Vagina (tissue), 2 donors: ENCODE measurements at places on chromosomes 12 and 14.

- DNase-seq: no peak
Measured at GRCh38 chr14:49623941-49624839, 3.6 kb downstream of the MGAT2 start.

GRCh38 chr14:75811136-75811829 lies 150.2 kb downstream of the TTLL5 start:
- DNase-seq: no peak

- no peak for DNase-seq
Measured at GRCh38 chr14:72688990-72689671, 204.8 kb downstream of the DPF3 start.

DNA sequence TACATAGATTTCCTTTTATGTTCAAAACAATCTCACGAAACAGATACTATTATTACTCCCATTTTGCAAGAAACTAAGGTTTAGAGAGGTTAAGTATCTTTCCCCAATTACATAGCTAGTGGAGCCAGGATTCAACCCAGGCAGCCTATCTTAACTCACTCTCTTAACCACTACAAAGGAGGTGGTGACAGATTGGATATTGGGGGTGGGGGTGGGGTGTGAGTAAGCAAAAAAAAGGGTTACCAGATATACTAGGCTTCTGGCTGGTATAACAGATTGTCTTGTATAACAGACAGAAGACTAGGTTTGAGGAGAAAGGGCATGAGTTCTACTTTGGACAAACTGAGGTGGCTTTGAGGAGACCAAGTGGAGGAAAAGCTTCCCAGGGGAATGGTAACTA lies 2.1 kb downstream of the GMFB start:
- no peak for DNase-seq

DNA sequence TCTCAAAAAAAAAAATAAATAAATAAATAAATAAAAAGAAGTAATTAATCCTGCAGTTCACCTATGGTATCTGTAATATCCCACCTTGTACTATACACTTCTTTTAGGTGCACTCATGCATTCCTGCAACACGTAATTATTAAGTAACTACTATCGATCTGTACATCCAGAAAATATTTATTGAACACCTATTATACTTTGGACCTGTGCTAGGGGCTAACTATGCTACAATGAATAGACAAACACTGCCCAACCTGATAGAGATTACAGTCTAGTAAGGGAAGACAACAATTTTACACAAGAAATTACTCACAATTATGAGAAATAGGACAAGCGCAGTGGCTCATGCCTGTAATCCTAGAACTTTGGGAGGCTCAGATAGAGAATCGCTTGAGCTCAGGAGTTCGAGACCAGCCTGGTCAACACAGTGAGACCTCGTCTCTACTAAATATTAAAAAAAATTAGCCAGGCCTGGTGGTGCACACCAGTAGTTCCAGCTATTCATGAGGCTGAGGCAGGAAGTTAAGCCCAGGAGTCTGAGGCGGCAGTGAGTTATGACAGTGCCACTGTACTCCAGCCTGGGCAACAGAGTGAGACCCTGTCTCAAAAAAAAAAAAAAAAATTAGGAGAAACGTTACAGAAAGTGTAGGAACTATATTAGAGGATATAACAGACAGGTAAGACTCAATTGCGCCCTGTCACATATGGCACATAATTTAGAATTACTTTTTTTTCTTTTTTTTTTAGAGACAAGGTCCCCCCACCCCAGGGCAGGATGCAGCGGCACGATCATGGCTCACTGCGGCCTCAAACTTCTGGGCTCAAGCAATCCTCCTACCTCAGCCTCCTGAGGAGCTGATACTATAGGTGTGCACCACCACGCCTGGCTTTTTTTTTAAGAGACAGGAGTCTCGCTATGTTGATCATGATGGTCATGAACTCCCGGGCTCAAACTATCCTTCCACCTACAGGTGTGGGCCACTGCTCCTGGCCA lies 1.2 kb downstream of the NRDE2 start:
- DNase-seq: no peak

DNA sequence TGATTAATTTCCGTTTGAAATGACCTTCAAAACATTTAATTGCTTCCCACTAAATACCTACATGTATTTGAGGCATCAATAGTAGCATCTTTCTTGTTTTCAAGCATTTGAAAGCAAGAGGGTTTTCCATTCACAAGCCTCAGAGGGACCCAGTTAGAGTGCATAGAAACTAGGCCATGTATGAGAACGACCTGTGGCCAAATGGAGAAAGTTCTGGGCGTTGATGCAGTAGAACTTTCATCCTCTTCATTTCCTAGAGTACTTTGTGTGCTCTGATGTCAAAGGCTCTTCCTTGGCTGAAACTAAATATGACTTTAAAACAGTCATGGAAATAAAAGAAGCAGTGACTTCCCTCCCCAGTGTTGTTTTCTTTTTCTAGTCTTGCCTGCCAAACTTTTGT lies 944 bp upstream of the DHRS7 start:
- DNase-seq: no peak

DNA sequence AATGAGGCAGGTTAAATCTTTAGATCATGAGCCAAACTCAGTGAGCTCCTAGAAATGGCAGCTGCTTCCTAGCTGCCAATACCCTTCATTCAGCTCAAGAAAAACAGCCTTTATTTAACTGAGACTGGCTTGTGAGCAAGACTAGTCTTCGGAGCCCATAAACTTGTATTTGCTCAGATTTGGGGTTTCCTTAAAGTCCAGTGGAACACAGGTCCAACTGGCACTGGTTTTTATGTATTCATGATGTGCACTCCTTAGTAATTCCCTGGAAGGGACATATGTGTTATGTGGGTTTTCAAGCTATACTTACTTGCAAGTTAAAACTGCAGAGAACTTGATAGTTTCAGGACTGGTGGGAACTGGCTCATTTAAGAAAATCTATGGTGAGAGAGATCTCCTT lies 380.1 kb upstream of the TMEM132C start:
- no peak for DNase-seq

- DNase-seq: no peak
Measured at GRCh38 chr12:109988903-109989302, 7.3 kb downstream of the GIT2 start.

DNA sequence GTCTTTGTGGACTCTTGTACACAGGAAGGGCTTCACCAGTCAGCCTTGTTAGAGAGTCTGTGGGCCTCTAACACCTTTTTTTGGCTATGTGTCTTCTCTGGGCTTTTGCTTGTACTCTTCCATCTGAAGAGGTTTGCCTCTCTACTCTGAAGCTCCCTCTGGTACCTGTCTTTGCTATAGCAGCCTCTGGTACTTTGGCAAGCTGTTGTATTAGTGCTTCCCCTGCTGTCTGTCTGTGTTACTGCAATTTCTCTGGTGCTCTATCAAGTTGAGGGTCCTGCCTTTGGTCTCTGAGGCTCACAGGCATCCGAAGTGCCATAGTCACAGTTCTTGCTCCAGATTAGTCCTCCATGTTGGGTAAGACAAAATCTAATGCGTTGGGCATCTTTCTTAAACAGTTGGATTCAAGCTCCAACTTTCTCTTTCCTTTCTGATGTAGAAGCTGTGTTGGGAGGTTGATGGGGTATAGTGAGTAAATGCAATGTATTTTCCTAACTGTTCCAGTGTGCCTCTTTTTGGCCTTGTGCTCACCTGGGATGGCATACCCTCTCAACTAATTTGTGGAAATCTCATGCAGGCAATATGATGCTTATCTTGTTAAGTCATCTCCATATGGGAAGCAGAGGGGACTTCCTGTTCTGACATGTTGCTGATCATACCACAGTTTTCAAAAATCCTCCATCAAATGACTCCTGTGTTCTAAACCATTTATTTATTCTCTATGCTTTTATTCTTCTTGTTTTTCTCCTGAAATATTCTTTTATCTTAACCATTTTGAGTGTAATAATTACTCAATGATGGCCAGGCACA lies 88.8 kb downstream of the ATF7IP start:
- DNase-seq: no peak

GRCh38 chr14:78130356-78130755 lies 39.8 kb upstream of the NRXN3 start:
- DNase-seq: peak; percentile 65

DNA sequence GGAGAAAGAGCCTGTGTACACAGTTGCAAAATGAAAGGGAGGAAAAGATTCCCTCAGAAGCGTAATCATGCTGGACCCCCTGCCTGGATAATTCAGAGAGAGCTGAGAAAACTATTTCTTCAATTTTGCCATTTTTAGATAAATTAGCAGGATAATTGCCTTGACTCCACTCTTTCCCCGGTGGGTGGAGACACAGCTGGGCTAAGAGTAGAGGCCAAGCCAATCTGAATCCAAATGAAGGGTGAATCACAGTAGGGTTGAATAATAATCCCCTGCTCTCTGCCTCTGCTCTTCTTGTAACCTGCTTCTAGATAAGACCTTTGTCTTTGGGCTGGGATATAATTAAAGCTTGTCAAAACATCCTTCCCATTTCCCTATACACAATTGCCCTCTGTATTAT lies 150.1 kb downstream of the CAPZA3 start:
- DNase-seq: no peak

- no peak for DNase-seq
Measured at GRCh38 chr12:105334001-105334400, 3.5 kb downstream of the C12orf75 start.

GRCh38 chr12:84955298-84955697 lies 42.7 kb upstream of the SLC6A15 start:
- DNase-seq: no peak

DNA sequence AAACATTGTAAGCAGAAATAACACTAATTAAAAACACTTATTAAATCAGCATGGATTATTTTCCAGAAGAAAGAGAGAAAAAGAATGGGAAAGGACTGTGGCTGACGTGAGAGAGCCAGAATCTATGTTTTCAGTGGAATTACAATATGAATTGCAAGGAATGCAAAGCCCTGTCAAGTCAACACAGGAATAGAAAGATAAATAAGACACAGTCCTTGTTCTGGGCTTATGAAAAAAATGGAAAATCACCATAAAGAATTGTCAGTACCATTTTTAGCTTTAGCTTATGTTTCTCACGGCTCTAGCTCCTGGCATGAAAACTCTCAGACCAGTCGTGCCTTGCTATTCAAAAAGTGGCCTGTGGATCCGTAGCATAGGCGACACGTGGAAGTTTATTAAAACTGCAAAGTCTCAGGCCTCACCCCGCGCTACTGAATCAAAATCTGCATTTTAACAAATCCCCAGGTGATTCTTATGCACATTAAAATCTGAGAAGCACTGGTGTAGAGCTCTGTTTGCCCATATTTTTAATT lies 549.1 kb downstream of the RPS29 start:
- DNase-seq: no peak

- DNase-seq: no peak
Measured at GRCh38 chr12:96919510-96920210, 12.6 kb downstream of the NEDD1 start.

- no peak for DNase-seq
Measured at GRCh38 chr12:110637869-110638441, 24.0 kb downstream of the TCTN1 start.

DNA sequence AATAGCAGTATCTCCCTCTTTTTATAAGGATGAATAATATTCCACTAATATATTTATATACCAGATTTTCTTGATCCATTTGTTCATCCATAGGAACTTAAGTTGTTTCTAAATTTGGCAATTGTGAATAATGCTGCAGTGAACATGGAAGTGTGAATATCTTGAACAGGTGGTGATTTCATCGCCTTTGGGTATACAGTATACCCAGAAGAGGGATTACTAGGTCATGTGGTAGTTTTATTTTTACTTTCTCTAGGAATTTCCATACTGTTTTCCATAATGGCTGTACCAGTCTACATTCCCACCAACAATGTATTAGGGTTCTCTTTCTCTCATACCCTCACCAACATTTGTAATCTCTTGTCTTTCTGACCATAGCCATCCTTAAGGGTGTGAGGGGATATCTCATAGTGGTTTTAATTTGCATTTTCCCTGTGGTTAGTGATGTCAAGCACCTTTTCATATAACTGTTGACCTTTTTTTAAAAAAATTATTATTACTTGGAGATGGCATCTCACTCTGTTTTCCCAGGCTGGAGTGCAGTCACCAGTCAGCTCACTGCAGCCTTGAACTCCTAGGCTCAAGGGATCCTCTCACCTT lies 20.5 kb downstream of the PPHLN1 start:
- no peak for DNase-seq

DNA sequence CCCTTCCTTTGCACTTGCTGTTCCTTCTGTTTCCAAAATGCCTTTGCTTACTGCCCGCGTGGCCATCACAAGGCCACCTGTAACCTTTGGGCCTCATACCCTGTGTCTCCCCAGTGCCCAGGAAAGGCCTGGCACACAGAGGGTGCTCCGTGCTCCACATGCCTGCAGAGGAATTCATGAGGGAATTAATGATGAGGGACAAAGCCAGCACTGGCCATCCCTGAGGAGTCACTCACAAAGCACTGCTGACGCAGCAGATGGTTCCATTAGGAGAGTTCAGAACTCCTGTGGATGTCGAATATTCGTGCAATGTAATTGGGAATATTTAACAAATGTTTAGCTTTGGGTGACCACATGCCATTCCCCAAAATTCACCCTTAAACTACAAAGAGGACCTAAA lies 49.6 kb upstream of the PRMT8 start:
- DNase-seq: no peak

DNA sequence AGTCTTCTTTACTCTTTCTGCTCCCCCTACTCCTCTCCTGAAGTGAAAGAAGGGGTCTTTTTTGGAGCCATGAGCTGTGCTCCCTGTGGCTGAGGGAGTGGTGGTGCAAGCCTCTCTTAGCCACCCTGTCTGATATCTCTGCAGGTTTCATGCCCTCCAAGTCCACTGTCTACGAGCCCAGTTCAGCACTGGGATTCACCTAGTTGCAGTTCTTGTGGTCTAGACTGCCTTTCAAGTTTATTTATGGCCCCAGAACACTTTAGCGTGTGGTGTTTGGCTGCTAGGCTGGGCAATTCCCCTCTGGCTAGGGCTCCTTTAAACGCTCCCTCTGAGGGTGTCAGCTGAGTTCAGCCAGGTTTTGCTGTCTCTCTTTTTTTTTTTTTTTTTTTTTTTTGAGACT lies 908.6 kb downstream of the TRHDE start:
- DNase-seq: no peak

DNA sequence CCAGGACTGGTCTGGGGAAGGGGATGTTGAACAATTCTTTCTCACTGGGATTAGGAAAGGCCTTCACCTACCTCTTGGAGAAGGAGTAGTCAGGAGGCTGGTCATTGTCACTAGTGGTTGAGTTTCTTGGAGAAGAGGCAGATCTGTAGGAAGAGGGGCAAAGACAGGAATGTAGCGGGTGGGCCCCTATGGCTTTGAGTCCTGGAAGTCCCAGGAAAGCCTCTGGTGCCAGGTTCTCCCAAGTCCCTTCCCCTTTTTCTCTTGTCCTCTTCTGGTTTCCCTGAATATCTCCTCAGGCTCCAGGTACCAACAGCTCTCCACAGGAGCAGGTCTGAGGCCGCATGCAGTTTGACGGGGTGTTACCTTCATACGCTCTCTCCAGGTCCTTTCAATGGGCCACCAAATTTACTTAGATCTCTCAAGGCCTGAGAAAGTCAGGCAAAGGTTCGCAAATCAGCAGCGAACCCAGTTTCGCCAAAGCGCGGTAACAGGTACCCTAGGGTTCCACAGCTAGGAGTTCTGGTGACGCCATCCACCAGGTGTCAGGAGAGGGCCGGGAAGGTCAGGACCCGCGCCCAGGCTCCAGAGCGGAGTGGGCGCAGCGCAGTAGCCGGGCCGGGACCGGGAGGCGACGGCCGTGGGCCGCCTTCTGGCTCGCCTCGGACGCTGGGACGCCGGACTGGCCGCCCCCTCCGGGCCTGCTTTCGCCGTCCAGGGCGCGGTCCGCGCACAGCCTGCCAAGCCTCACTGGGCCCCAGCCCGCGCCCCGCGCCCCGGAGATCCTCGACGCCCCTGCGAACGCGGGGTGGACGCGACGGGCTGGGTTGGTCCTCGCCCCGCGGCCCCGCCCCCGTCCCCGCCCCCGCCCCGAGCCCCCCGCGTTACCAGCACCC lies 795 bp downstream of the SMAGP start:
- no peak for DNase-seq

GRCh38 chr14:52078095-52078531 lies 9.3 kb upstream of the NID2 start:
- DNase-seq: no peak
